ENCODE measurements at places on chromosomes 7 and 10.

DNA sequence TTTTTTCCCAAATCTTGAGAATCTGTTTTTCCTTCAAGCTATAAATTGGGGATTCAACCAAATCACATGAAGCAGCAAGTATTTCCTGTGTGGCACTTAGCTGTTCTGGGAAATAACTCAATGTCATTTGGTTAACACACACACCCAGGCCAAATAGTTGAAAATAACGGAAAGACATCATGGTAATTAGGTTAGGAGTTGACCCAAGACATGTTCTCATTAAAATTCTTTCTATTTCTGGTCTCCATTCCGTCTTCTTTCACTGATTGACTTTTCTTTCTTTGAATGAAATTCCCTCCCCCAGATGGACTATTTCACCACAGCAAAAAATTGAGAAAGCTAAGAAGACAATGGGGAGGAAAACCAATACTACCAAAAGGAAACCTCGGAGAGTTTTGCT lies 30.5 kb downstream of the NRP1 start:
- DNase-seq = no peak

DNA sequence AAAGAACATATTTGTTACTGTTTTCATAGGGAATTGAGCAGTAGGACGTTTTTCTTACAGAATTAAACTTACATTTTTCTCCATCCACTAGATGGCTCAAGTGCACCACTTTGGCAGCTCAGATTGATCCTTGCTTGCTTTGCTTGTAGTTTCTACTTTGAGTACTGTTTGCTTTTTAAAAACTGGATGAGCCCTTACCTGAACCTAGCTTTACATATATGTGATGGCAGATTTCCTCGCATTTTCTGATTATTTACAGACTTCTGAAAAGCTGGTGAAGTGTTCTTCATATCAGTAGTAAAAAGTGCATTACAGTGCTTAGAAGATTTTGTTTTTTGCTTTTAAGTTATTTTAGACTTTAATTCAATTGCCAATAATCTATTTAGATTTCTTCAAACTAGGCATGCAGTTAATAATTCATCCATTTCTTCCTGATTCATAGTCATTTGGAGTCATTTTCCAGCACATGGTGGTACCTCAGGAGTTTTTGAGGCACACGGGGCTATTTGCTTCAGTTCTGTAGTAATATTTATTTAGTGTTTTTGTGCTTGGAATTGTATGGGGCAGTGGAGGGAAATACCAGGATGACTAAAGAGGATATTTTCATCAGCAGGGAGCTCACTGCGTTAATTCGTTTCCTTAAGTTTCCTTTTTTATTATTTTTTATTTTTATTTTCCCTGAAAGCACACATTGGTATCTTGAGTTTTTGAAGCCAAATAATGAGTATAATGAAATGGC lies 57.3 kb downstream of the MAPK8 start:
- DNase-seq = peak; percentile 69

- DNase-seq = no peak
Observed at GRCh38 chr7:98981701-98982100, 103.4 kb downstream of the TRRAP start.

GRCh38 chr7:45610019-45610418 lies 35.9 kb downstream of the ADCY1 start:
- DNase-seq = no peak

- no peak for DNase-seq
Observed at GRCh38 chr10:77106676-77107075, 530.9 kb downstream of the KCNMA1 start.

- peak; percentile 77 for DNase-seq
Observed at GRCh38 chr7:157318015-157318706, 18.6 kb upstream of the DNAJB6 start.

- DNase-seq = no peak
Observed at GRCh38 chr7:106003525-106004064, 40.5 kb downstream of the CDHR3 start.

DNA sequence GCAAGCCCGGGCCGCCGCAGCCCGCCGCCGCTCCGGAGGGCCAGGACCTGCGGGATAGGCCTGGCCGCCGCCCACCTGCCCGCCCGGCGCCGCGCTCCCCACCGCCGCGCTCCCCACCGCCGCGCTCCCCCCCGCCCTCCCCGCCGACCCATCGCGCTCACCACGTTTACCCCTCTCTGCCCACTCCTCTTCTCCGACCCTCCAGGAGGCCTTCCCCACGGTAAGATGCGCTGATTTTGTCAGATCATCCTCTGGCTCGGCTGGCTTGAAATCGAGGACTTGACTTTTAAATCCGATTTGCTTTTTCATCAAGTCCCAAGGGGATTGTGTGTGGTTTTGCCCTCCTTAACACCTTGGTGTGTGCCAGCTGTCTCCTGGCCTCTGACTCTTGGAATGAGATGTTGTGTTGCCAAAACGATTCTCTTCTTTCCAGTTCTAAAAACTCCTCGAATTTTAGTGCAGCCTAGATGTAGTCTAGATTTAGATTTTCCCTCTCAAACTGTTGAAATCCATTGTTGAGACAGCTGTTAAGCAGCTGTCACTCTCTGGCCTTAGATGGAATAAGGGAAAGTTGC lies 738 bp downstream of the POM121 start:
- DNase-seq = no peak

DNA sequence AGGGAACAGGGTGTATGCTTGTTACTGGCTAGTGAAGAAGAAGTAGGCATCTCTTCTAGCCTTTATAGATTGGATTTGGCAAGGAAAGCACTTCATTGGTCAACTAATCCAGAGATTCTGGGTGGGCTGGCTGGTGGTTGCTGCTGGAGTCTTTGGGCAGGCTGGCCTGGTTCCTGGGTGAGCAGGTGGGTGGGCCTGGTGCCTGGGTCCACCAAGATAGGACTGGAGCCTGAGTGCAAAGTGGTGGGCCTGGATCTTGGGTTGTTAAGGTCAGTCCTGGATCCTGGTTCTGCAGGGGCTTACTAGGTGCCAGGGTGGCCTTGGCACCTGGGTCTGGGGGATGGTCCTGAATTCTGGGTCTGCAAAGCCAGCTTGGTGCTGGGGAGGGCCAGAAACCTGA lies 482.4 kb upstream of the GHITM start:
- no peak for DNase-seq

DNA sequence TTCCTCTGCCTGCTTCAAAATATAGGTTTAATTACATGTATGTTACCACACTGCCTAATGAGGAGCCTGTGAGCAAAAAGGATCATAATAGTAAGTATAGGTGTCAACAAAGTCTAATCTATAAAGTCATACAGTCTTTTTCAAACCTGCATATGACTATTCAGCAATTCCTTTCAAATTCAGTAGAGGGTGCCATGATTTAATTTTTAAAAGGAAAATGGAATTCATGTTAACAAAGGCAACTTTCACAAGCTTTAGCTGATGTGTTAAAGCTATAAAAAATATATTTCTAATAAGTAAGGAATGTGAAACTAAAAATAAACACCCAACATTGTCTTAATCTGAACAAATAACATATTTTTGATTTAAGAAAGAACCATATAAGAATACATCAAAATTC lies 52.1 kb downstream of the MPP7 start:
- peak; percentile 9 for DNase-seq

- no peak for DNase-seq
Observed at GRCh38 chr10:97805096-97805884, 33.5 kb upstream of the SFRP5 start.

- no peak for DNase-seq
Observed at GRCh38 chr10:49268185-49268584, 30.8 kb upstream of the C10orf71 start.

GRCh38 chr10:13788711-13789447 lies 202.1 kb downstream of the PRPF18 start:
- no peak for DNase-seq

DNA sequence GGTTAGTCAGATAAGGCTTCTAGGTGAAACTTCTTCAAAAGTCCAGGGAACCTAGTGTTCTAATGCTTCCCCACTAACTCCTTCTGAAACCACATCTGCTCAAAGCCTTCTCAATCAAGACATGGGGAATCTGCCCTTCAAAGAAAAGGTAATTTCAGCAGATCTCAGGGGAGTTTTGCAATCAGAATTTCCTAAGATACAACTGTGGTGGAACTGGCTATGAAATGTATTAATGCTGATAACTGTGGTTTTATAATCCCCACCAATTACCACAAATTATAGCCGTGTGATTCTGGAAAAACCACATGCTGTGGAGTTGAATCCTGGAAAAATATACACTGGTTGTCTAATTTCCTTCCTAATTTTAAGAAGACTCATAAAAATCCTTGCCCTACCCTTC lies 233.8 kb downstream of the SORCS1 start:
- DNase-seq = no peak

- DNase-seq = peak; percentile 71
Observed at GRCh38 chr10:32378363-32379317, 31.7 kb upstream of the EPC1 start.

GRCh38 chr10:60495338-60496055 lies 105.8 kb upstream of the ANK3 start:
- DNase-seq = no peak

DNA sequence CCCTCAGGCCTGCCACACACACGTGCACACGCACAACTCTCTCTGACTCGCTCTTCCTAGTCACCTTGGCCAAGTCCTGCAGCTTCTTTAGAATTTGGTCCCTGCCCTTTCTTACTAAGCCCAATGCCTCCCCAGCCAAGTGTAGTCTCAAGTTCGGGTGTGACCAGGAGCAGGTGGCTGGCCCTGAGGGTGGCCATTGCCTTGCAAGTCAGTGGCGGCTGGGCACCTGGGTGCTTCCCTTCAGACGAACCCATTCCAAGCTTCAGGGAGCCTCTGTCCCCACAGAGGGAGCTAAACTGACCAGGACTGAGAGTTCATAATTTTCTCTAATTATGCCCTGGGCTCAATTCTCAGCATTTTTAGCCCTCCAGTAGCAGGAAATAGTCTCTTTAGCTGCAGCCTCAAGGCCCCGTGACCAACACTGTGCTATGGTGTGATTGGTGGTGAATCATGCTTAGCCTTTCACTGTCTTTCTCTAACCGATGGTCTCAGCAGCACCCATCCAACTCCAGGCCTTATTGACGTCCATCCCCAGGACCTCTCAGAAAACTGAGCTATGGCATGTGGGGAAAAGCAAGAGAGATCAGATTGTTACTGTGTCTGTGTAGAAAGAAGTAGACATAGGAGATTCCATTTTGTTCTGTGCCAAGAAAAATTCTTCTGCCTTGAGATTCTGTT lies 34.7 kb upstream of the FXYD4 start:
- no peak for DNase-seq

GRCh38 chr10:126640401-126640800 lies 30.1 kb downstream of the C10orf90 start:
- no peak for DNase-seq

GRCh38 chr7:142111499-142111898 lies at the start of gene MGAM2:
Gene MGAM2, plus strand, starts transcription at chr7:142111718. Its CDS starts 5,156 bp downstream, at chr7:142116874.
- DNase-seq = no peak

DNA sequence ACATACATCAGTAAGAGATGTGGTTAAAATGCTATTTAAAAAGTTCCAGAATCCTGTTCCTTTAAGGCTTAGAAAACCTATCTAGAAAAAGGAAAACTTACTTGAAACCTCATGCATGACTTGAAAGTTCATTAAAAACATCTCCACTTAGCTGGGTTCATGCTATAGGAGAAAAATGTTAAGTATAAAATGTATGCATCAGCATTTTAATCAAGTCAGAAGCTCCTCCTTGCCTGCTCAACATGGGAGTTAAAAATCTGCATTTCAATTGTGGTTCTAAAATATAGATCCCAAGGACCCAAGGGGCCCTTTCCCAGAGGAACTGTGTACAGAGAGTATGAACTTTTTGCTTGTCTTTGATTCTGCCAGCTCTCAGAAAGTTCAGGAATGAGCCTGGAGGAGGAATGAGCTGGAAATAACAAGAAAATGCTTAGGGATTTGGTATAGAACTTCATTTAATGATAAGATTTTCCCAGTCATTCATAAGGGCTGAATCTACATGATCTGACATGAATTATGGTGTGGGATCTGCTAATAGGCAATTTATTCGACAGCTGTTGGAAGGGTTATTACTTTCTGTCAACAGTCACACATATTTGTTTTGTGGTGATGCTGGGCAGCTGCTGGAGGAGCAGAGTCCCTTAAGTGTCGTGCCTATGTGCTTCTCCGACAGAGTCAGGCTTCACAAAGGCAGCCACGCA lies 85.6 kb upstream of the MTPN start:
- DNase-seq = no peak

DNA sequence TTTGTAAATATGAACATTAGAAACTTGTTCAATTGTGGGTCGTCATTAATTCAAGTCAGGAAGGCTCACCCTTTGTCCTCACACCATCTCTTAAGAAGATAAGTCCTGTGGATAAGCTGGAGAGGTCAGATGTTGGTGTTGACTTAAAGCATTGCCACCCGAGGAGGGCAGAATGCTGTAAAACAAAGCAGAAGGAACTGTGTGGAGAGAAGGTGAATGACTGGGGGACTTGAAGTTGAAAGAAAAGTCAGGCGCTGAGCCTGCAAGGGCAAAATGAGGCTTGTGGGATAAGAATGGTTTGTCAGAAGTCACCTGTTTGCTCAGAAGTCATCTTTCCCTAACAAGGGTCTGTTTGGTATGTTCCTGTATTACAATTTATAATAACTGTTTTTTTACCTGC lies 9.1 kb downstream of the RPA3 start:
- no peak for DNase-seq

DNA sequence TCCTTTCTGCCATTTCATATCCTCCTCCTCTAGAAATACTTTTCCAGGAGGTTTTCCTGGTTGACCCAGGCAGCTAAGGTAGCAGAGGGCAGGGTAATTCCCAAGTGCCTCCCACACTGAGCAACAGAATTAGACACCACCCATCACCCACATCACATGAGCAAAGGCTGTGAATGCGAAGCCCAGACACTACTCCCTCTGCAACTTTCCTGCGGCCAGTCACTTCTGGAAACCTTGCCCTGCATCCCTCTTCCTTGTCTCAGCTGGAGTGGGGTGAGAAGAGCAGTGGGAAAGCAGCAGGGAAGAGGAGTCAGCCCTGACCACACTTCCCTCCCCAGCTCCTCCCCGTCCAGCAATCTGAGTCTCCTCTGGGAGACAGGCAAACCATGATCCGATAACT lies 15.2 kb downstream of the TMEM176B start:
- DNase-seq = no peak

DNA sequence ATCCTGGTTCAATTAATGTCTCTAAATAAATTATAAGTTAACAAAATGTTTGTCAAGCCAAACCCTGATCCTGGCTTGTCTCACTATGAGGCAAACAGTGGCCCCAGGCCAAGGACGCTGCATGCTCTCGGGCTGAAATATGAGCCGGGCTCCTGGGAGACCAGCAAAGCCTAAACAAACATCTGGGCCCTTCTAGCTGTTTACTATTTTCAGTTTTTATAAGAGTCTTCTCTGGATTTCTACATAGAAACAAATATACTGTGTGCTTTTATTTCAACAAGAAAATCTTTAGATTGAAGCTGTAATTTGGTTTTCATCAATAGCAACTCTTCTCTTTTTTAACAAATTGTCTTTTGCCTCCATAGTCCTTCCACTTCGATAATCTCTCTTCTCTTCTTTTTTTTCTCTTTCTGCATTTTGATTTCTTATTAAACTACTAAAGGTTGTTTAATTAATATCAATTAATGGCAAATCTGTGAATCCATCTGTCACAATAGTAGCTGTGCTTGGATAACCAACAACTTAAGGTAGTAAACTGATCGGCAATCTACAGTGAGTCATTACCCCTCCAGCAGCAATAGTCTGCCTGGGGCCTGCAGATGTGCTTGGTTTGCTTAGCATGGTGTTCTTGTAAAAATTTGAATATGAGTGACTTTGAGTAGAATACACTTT lies 83.3 kb upstream of the DNAJC1 start:
- DNase-seq = no peak

GRCh38 chr7:105752671-105753275 lies 123.6 kb downstream of the ATXN7L1 start:
- DNase-seq = no peak

All from hematopoietic multipotent progenitor cell (in vitro differentiated cells).